ENCODE measurements at places on chromosomes 5 and 9. TPM values are rescaled to one million over a fixed set of nuclear protein-coding genes. Genes with fewer than 3 reads are reported as not detected.

DNA sequence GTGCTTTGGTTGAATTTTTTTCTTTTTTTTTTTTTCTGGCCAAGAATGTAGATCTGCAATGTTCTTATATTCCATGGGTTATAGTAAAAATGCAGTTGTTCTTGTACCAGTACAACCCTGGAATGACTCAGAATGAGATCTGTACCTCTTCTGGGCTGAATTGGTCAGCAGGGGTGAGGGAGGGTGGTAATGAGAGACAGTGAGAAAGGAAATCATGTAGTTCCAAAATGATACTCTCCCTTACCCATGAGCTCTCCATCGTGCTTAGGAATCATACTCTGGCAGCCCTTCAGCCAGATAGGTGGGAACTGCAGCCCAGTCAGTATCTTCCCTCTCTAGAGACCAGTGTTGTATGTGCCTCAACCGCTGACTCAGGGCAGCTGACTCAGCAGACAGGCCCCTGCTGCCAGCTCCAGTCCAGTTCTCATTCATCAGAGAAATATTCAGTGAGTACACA lies 2.1 kb upstream of the GLIS3 start:
- DNase-seq: peak; percentile 79

GRCh38 chr9:92359394-92359995 lies 33.7 kb downstream of the CENPP start:
- DNase-seq: no peak

DNA sequence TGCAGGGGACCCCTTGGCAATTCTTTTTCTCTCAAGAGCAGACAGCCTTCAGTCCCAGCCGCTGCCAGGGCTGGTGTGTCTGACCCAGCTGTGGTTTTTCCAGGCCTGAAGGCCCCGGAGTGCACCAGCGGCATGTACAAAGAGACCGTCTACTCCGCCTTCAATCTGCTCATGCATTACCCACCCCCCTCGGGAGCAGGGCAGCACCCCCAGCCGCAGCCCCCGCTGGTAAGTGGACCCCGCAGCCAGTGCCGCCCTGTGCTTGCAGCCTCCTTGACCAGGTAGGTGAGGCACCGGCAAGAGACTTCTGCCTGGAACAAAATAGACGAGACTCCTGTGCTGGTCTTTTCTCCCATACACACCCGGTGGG lies 1.3 kb downstream of the TCF7 start:
- no peak for DNase-seq

- peak; percentile 39 for DNase-seq
Measured at GRCh38 chr5:57720656-57721055, 238.0 kb upstream of the ACTBL2 start.

GRCh38 chr9:12060811-12061210 lies 632.4 kb upstream of the TYRP1 start:
- DNase-seq: no peak

The CERT1 gene
- 26.0 TPM for total RNA-seq

DNA sequence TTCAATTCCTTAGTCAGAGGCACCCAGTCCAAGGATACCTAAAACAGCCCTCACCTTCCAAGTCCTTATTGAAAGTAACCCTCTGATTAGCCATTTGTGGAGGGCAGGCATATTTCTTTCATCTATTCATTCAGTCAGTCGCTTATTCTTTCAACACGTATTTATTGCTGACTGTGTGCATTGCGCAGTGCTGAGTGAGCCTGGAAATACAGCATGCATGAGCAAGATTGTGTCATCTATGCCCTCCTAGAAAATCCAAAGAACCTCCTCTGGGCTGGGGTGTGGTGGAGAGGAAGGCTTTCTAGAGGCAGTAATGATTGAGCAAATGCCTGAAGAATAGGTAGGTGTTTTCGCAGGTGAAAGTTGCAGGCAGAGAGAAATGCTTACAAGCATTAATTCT lies 8.5 kb upstream of the FEM1C start:
- DNase-seq: no peak

GRCh38 chr9:135970128-135970815 lies 9.1 kb upstream of the UBAC1 start:
- DNase-seq: no peak

- DNase-seq: no peak
Measured at GRCh38 chr9:132069046-132069898, 10.4 kb downstream of the MED27 start.

DNA sequence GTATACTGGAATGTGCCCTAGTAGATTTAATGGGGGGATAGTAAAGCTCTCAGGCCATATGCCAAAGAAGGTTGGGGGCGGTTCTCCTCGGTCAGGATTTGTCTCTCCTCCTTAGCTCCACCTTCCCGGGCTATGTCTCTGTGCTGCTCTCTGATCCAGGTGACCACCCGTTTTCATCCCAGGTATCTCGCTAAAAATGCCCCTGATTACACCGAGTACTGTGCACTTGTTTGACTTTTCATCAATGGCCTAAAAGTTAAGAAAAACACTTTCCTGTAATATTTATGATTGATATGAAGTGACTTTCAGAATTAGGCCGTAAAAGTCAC lies 724 bp downstream of the NDUFS6 start:
- no peak for DNase-seq

- no peak for DNase-seq
Measured at GRCh38 chr5:80941496-80941895, 18.7 kb upstream of the RASGRF2 start.

- DNase-seq: peak; percentile 25
Measured at GRCh38 chr5:144510845-144511579, 340.3 kb downstream of the KCTD16 start.

GRCh38 chr9:16811987-16812685 lies 58.3 kb downstream of the BNC2 start:
- DNase-seq: no peak
